ENCODE measurements at places on chromosomes 3 and 15. TPM values are rescaled to one million over a fixed set of nuclear protein-coding genes. Genes with fewer than 3 reads are reported as not detected.

The ASB7 gene
- 10.7 TPM for total RNA-seq

The CEP152 gene
- 3.4 TPM for total RNA-seq

The VWA5B2 gene
- total RNA-seq = not detected

GRCh38 chr3:47251689-47252088 is 30.9 kb downstream of the KIF9 start:
- DNase-seq = no peak

- DNase-seq = peak; percentile 93
Measured at GRCh38 chr3:141302364-141303141, 65.8 kb upstream of the ZBTB38 start.

DNA sequence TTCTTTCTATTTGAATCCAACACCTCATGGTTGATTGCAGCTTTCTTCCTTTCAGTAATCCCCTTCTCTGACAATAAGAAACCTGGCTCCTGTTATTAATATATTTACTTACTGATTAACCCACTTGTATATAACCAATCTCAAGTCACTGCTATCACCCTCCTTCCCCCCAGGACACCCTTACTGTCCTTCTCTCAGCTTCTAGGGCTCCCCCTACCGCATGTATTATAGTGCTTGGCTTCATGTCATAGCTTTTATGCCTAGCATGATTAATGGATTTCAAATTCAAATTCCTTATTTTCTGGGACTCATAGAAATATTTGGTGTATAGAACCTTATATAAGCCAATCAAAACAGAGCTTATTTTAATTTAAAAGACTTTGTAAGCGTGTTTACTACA is 75.7 kb upstream of the BNIP2 start:
- DNase-seq = no peak

GRCh38 chr15:90008607-90009006 is 7.5 kb downstream of the ZNF710 start:
- DNase-seq = no peak

Data from HFFc6 (cell line).